ENCODE measurements at places on chromosomes 6 and 20. TPM values are rescaled to one million over a fixed set of nuclear protein-coding genes. Genes with fewer than 3 reads are reported as not detected.
A peak's percentile ranks its signal among the peaks of the same experiment; 100 is the strongest.

The RSPO3 gene
- 12.5 TPM for total RNA-seq

The GLYATL3 gene
- not detected for total RNA-seq

The C20orf144 gene
- total RNA-seq, result not detected

The SLC12A5 gene
- 0.94 TPM for total RNA-seq

The LY6G5C gene
- 1.2 TPM for total RNA-seq

The LGSN gene
- total RNA-seq, result not detected

The CRISP2 gene
- total RNA-seq, result not detected

The SLC22A7 gene
- not detected for total RNA-seq

The LPA gene
- not detected for total RNA-seq

DNA sequence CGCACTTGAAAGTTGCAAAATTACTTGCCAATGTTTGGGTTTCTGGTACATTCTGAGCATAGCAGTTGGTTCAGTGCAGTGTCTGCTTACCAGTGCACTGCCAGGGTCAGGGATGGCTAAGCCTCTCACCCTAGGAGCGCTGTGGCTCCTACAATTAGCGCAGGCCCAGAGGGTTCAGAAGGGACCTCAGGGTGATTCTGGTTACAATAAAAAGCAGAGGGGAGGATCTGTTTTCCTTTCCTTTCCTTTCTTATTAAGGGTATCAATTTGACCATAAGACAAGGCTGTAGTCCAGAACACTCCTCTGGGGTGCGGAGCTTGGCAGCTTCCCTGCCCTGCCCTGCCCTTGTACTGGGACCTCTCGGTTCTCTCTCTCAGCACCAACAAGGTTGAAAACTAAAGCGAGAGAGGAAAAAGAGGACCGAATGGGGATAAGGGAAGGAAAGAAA is 2.6 kb downstream of the MAFB start:
- H3K27ac ChIP-seq, result no peak overlapping the region
- no peaks in the 10 kb centered on the region for H3K27me3 ChIP-seq
- peak overlapping the region; percentile 54 for H3K4me3 ChIP-seq
- H3K4me1 ChIP-seq, result no peaks in the 10 kb centered on the region
- no peak for DNase-seq

DNA sequence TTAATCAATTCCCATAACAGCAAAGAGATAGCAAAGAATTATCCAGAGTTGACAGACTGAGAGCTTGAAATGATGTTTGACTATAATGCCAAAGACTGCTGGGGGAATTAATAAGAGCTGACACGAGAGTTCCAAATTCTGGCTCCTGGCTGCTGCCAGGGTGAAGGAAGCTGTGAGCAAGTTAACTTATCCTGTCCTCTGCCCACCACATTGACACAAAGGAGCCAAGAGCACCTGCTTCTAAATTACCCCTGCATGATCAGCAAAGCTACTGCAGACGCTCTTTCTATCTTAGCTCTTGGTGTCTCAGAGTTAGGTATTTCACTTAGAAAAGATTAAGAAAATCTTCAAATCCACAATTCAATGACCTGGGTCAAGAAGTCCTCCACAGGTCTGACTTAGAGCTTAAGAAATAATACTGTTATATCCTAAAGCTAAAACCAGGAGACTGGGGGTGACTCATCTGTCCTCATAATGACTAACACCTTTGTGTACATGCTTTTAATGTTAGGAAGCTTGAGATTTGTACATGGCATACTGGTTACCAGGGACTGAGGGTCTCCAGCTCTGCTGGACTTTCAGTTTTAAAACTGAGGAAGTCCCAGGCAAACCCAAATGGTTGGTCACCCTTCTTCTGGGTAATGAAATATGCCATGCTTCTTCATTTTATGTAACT is 13.2 kb upstream of the FRK start:
- no peak overlapping the region for H3K4me3 ChIP-seq
- peaks cover 17% of the 10 kb centered on the region for H3K4me1 ChIP-seq
- H3K36me3 ChIP-seq, result no peaks in the 10 kb centered on the region
- no peak for DNase-seq
- H3K27ac ChIP-seq, result no peak overlapping the region
- no peaks in the 10 kb centered on the region for H3K27me3 ChIP-seq

DNA sequence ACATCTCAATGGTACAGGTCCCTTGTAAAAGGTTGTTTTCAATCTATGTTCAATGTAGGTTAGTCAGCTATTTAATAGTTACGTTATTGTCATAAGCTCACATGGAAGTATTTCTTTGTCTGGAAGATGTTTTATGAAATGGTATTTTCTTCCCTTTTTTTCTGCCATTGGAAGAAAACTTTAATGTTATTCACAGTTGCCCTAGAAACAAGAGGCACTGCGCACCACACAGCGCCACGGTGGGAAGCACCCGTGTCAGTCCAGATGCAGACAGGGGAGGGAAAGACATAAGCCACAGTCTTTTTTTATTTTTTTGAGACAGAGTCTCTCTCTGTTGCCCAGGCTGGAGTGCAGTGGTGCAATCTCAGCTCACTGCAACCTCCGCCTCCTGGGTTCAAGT is 82.1 kb downstream of the GCNT2 start:
- no peak overlapping the region for H3K27ac ChIP-seq
- no peak for DNase-seq
- no peak overlapping the region for H3K4me3 ChIP-seq

GRCh38 chr6:42375007-42375635 is 76.6 kb downstream of the TRERF1 start:
- no peaks in the 10 kb centered on the region for H3K27me3 ChIP-seq
- no peak overlapping the region for H3K4me3 ChIP-seq
- H3K4me1 ChIP-seq, result no peaks in the 10 kb centered on the region
- H3K27ac ChIP-seq, result no peak overlapping the region
- DNase-seq, result no peak
- no peaks in the 10 kb centered on the region for H3K36me3 ChIP-seq

DNA sequence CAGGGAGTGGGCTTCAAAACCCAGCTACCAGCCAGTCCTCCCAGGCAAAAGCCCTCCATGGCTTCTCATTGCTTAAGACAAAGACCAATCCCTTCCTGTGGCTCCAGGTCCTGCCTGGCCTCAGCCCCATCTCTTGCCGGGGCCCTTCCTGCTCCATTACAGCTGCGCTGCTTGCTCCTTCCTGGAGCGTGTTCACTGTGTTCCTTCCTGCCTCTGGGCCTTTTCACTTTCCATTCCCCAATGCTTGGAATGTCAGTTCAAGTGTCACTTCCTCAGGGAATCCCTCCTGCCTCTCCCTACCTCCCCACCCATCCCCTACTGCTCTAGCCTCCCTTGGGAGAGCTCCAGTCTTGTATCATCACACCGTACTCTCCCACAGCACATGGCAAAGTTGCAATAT is 11.1 kb upstream of the ITPR3 start:
- no peaks in the 10 kb centered on the region for H3K27me3 ChIP-seq
- H3K27ac ChIP-seq, result no peak overlapping the region
- no peaks in the 10 kb centered on the region for H3K36me3 ChIP-seq
- no peak overlapping the region for H3K4me3 ChIP-seq

- DNase-seq, result no peak
- no peaks in the 10 kb centered on the region for H3K36me3 ChIP-seq
- H3K27ac ChIP-seq, result no peak overlapping the region
- no peaks in the 10 kb centered on the region for H3K27me3 ChIP-seq
- no peak overlapping the region for H3K4me3 ChIP-seq
Observed at GRCh38 chr6:39452306-39453145, 130.0 kb upstream of the KCNK16 start.

- H3K4me1 ChIP-seq, result no peaks in the 10 kb centered on the region
- H3K27ac ChIP-seq, result no peak overlapping the region
- no peak for DNase-seq
- H3K4me3 ChIP-seq, result no peak overlapping the region
Observed at GRCh38 chr20:53331151-53331973, 262.3 kb downstream of the ZNF217 start.

- H3K27ac ChIP-seq, result no peak overlapping the region
- DNase-seq, result no peak
- H3K27me3 ChIP-seq, result no peaks in the 10 kb centered on the region
Observed at GRCh38 chr20:32970115-32970972, 33.9 kb downstream of the SUN5 start.

- H3K27me3 ChIP-seq, result no peaks in the 10 kb centered on the region
- no peaks in the 10 kb centered on the region for H3K36me3 ChIP-seq
- no peak overlapping the region for H3K27ac ChIP-seq
- no peaks in the 10 kb centered on the region for H3K4me1 ChIP-seq
- no peak overlapping the region for H3K4me3 ChIP-seq
Observed at GRCh38 chr6:129598244-129599187, 111.5 kb downstream of the ARHGAP18 start.

GRCh38 chr20:35653430-35653734 is 11.3 kb downstream of the CPNE1 start:
- no peaks in the 10 kb centered on the region for H3K27me3 ChIP-seq
- no peak overlapping the region for H3K4me3 ChIP-seq
- peaks cover 6% of the 10 kb centered on the region for H3K36me3 ChIP-seq

DNA sequence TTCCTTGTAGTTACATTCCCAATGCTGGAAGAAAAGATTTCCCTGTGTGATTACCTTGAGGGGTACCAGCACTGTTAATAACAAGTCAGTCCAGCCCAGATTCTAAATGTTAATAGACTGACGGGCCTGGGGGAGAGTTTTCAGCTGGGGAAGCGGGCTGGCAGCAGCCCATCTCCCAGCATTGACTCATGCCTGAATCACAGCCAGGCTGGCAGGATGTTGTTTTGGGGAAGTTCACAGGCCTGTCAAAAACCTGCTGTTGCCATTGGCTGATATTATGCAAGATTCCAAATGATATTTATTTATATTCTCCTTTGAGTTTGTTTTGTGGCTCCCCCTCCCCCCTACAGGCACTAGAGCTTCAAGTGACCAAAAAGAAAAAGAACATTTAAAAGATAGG is 213.9 kb upstream of the CNR1 start:
- peak; percentile 84 for DNase-seq
- H3K36me3 ChIP-seq, result no peaks in the 10 kb centered on the region
- H3K27me3 ChIP-seq, result no peaks in the 10 kb centered on the region
- peaks cover 7% of the 10 kb centered on the region for H3K4me1 ChIP-seq
- H3K4me3 ChIP-seq, result no peak overlapping the region

- DNase-seq, result no peak
- H3K36me3 ChIP-seq, result no peaks in the 10 kb centered on the region
- H3K27me3 ChIP-seq, result no peaks in the 10 kb centered on the region
- peaks cover 7% of the 10 kb centered on the region for H3K4me1 ChIP-seq
Observed at GRCh38 chr6:11744753-11745152, 33.9 kb downstream of the ADTRP start.

DNA sequence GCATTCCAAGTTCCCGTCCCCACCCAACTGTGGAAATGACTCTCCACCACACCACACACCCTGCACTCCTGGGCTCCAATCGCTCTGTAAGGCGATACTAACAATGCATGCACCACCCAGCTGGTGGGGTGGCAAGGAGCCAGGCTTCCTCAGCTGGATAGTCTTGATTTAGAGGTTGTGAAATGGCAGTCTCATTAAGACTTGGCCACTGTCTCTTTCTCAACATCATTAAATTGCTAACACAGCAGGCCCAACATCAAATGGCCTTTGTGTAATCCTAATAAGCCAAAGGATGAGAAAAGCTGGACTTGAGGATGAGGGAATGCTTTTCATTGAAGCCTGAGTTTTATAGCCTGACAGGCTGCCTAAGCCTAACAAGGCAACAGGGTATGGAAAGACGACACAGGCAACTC is 223.7 kb downstream of the GMDS start:
- H3K27ac ChIP-seq, result no peak overlapping the region
- H3K27me3 ChIP-seq, result no peaks in the 10 kb centered on the region
- no peaks in the 10 kb centered on the region for H3K36me3 ChIP-seq
- peak; percentile 84 for DNase-seq

DNA sequence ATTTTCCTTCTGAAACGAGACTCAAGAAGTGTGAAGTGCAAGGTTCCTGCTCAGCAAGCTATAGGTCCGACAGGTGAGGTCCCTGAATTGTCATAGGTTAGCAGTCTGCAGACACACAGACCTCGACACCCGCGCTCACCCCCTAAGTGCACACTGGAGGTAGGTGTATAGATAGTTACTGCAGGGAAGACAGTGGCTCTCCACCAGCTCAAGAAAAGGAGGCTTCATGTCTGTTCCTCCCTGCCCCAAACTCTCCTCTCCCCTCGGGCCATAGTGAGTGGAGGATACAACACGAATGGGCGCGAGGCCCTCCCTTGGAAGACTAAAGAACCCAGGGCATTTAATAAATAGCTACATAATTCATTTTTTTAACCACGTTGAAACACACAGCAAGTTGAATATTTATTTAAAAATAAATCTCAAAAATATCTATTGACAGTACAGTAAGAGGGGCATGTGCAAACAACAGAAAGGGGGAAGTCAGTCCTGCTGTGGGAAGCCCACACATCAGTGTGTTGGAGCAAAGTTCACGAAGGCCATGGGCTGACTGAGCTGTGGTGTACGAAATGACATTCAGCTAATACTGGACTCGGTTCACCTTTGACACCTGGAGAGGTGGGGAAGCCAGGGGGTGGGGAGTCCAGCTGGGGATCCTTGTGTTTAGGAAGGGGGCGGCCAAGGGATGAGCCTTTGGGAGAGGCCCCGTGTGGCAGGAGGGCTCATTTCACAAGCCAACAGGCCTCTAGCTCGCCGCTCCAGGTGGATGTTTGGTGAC is 10.7 kb downstream of the SPATA2 start:
- no peak for DNase-seq
- H3K27ac ChIP-seq, result no peak overlapping the region
- H3K36me3 ChIP-seq, result no peaks in the 10 kb centered on the region
- no peaks in the 10 kb centered on the region for H3K27me3 ChIP-seq
- no peaks in the 10 kb centered on the region for H3K4me1 ChIP-seq
- H3K4me3 ChIP-seq, result no peak overlapping the region

DNA sequence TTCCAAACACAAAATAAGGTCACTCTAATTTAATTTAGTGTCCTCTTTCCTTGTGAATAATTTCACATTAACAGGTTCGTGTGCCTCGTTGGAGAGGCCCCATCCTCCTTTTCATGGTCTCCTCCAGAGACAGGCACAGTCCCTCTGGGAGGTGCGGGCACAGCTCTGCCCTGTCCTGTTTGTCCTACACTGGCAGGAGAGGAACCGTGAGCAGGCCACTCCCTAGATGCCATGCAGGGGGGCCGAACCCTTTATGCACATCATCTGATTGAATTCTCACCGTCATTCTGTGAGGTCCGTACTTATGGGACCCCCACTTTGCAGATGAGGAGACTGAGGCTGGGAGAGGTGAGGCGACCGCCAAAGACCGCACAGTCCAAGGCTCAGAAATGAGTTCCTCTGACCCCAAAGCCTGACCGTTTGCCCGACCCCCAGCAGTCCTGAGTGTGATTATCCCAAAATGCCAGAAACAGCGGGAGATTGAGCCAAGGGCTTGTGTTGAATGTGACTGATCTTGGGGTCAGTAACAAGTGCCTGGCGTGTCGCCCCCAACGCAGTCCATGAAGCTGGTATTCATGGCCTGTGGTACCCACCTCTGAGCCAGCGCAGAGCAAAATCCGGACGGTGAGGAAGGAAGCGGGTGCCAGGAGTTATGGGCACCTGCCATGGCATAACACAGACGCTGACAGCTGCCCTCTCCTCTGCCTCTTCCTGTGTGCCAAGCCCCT is 43.5 kb downstream of the PMEPA1 start:
- no peaks in the 10 kb centered on the region for H3K27me3 ChIP-seq
- DNase-seq, result peak; percentile 50
- no peak overlapping the region for H3K4me3 ChIP-seq

DNA sequence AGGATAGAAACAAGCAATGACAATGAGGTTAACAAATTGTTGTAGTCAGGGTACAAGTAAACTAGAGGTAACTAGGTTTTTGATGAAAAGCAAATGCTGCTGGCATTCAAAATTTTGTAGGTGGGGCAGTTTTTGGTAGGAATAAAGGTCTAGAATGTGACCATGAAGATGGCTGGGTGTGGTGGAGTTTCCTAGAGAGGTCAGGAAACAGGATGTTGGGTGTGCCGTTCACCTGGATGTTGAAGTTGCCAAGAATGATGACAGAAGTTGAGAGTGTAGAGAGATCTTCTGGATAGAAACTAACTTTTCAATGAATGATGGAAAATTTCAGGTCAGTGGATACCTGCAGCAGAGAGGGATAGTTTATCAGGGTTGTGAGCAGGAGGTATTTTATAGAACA is 22.7 kb downstream of the MAPK14 start:
- H3K27me3 ChIP-seq, result no peaks in the 10 kb centered on the region
- no peak overlapping the region for H3K4me3 ChIP-seq
- H3K36me3 ChIP-seq, result no peaks in the 10 kb centered on the region
